ENCODE measurements at places on chromosomes 1 and 21. TPM values are rescaled to one million over a fixed set of nuclear protein-coding genes. Genes with fewer than 3 reads are reported as not detected.

DNA sequence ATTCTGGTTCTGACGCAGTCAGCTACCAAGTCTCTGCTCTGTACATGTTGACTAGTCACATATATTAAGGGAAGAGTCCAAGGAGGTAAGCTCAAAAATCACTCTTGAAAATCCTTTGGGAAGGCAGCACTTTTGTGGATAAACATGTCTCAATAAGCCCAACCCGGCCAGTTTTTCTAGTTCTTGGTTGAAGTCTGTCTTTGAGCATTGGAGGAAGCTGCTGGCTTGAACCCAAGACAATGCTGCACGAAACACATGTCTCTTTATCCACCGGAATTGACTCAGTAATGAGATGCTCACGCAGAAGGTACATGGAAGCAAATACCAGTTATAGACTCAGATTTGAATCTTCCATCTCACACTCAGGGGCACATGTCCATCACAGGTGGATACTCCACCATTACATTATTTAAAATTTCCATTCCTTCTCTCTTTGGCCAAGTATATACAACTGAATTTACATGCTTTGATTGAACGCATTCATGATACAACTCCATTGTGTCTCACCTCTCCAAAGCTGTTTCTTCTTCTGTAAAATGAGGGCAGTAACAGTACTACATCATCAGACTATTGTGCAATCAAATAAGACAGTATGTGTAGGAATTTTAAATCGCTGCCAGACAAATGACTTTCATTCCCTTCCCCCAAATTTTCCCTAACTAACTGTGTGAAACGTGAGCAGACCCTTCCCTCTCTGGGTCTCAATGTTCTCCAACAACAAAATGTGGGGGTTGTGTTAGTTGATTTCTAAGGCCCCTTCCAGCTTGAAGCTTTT lies 9.6 kb upstream of the GUCA2A start:
- no peak for DNase-seq

DNA sequence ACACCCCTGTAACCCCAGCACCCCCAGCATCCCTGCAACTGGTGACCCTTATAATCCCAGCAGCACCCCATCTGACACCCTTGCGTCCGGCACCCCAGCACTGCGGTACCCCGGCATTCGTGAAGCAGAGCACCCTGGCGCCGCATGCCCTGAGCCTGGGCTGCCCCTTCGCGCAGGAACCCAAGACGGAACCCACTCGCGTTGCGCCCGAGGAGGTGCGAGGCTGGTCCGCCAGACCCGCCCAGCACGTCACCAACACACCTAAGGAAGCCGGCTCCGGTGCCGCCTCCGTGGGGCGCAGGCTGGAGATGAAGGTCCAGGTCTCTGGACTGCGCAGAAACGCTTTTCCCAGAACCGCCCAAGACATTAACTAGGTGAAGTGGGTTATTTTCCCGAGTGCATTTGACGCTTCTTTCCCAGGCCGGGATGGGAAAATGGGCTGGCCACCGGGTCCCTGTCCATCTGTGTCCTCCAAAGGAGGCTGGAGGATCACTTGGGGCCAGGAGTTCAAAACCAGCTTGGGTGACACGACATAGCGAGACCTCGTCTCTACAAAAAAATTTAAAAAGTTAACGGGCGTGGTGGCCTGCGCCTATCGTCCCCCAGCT lies 15.9 kb upstream of the RNF187 start:
- no peak for DNase-seq

DNA sequence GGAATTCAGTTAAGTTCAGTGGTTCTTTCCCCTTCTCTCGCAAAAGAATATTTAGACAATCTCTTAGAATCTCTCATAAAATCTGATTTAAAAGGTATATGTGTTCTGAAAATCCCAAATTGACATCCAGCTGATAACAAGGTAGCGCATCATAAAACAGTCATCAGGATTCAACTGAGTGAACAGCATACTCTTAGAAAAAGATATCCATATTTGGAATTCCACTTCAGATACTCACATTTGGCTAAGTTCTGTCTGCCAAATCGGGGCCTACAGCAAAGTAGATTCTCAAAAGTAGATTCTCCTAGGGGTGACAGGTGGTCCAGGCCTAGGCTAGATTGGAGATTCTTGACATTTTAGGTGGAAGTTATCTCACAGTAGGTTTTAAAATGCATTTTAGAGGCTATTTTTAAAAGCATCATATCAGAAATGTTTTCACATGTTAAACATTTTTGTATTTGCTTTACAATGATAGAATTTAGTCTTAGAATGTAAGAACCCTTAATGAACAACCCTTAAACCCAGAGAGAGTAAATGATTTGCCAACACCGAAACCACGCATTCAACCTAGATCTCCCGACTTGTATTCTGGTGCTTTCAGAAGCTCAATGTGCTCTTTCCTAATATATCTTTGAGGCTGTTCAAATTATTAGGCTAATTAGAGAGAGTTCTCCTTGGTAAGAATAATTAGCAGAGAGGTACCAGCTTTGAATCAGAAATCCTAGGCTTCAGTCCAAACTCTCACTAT lies 318.9 kb downstream of the LMO4 start:
- no peak for DNase-seq

The ASCL5 gene
- 0.36 TPM for total RNA-seq

The WDR47 gene
- total RNA-seq, result 7.2 TPM

The FTCD gene
- 0.85 TPM for total RNA-seq
